ENCODE measurements at places on chromosomes 12 and 14. TPM values are rescaled to one million over a fixed set of nuclear protein-coding genes. Genes with fewer than 3 reads are reported as not detected.

CLEC12A gene
- total RNA-seq = 0.59 TPM

SLC6A13 gene
- total RNA-seq = not detected

CIDEB gene
- 7.7 TPM for total RNA-seq

PIP4K2C gene
- total RNA-seq = 43.6 TPM

TESPA1 gene
- 1.6 TPM for total RNA-seq

RFLNA gene
- 22.4 TPM for total RNA-seq

KRT81 gene
- total RNA-seq = not detected

GPR137C gene
- total RNA-seq = 0.79 TPM

MYH7 gene
- not detected for total RNA-seq

DNA sequence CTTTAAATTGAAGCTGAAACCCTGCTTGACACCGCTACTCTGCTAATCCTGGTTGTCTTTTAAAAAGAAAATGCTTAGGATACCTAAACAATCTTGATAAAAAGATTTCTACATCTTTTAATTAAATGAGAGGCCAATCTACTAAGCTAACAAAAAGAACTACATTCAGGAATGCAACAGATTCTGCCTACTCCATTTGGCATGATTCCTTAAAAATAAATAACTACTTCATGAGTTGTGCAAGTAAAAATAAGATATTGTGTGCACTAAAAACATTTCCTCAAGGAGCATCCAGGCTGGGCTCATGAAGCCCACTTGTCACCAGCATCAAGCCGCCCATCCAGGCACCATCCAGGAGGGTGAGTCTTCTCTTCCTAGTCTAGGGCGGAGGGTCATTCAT lies 197.5 kb downstream of the PAX9 start:
- no peak for DNase-seq

- no peak for DNase-seq
These were observed 57.0 kb upstream of the REP15 start for GRCh38 chr12:27639265-27639664.

GRCh38 chr12:89333564-89334252 lies 18.6 kb downstream of the DUSP6 start:
- peak; percentile 45 for DNase-seq

- no peak for DNase-seq
These were observed 44.5 kb upstream of the PRPF39 start for GRCh38 chr14:45039390-45039789.

- peak; percentile 60 for DNase-seq
These were observed 10.9 kb upstream of the ITGB7 start for GRCh38 chr12:53217931-53218307.

DNA sequence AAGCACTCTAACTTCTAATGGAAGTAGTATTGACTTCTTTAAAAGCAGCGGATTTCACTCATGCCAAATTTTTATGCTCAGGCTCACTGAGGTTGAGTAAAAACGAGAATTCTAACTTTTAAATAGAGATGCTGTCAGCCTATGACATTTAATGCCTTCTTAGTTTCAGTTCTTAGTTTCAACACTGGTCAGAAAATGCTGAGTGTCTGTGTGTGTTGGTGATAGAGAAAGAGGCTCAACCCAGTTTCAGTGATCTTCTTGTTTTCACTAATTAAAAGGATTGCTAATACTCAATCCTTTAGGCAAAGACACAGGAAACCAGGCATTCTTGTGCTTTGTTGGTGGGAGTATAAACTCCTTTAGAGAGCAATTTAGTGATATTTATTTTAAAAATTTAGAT lies 31.0 kb downstream of the PEBP1 start:
- DNase-seq = no peak

DNA sequence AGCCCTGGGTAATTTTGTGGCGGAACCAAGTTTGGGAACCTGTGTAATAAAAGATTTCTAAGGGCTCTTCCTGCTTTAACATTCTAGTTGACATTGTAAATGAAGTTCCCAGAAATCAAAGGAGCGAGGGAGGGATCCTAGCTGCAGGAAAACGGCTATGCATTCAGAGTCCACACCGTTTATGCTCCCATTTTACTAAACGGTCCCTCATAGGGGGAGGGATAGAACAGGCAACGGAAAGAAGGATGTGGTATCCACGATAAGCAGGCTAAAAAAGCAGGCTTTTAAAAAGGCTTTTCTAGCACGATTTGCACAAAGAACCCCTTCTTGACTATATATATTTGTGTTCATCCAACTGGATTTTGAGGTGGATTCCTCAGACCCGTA lies 559 bp downstream of the SYNJ2BP start:
- no peak for DNase-seq

DNA sequence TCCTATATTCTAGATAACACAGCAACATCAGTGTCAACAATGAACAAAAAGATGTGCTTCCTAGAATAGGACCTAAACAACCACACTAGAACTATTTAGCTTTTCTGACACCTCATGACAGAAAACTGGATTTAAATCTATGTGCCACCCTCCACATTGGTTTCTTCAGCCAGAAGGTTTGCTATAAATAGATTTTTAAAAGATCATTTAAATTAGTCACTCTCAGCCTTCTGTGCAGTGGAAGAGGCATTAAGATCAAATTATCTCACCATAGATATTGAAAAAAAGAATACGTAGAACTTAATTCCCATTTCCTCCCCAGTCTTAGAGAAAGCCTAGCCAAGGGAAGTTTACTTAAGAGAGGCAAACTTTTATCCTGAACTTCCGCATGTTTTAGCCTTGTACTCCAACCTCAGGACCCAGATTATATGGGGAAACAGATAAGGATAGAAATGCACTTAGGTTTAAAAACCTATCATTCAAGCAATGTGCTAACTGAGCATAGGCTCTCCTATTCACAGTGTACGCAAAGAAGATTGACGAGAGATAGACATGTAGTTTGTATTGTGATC lies 59.6 kb downstream of the NELL2 start:
- DNase-seq = no peak

DNA sequence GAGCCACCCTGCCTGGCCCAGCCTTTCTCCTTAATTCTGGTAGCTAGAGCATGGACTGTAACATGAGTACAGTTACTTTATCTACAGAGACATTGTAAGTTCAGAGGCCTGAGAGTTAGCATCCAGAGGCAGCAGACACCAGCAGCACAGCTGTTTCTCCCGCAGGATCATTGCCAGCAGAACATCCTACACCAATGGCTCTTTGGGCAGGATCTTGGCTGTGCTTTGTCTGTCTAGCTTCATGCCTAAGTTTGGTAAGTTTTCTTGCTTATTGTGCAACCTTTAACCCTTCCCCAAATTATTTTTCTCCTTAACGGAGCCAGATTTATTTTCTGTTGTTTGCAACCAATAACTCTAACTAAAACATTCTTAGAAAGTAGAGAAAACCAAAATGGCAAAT lies 21.6 kb downstream of the C12orf71 start:
- DNase-seq = no peak

GRCh38 chr14:96889091-96889490 lies 91.9 kb downstream of the VRK1 start:
- DNase-seq = no peak

DNA sequence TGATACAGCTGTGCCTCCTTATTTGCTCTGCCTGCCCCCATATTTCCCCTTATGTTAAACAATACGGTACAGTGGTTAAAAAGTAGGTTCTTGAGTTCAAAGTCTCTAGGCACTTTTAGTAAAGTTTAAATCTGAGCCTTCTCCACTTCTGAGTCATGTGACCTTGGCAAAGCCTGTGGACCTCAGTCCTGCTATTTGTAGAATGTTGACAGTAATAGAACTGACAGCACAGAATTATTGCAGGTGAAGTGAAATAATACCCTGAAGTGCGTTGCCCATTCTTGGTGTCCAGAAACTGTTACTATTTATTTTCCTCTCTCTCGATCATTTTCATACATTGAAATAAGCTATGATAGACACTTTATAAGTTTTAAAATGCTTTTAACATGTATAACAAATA lies 499.7 kb downstream of the EGLN3 start:
- no peak for DNase-seq
